Jurkat, Clone E6-1 (cell line): ENCODE measurements at places on chromosomes 7 and 10.

DNA sequence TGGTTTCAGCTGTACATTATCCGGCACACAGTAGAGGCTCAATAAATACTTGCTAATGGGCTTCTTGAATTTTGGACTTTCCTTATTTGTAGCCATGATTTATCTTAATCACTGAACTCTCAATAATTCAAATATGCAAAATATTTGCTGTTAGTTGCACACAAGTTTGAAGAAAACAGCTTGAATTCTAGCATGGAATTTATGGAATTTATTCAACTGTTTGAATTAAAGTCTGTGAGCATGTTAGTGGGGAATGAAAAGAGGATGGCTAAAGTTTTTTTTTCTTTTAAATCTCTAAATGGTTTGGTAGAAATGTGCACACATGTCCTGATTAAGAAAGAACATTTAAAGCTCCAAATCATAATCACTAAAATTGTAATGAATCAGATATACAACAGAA, 42.5 kb downstream of the SIRT1 start:
- DNase-seq, result no peak

DNA sequence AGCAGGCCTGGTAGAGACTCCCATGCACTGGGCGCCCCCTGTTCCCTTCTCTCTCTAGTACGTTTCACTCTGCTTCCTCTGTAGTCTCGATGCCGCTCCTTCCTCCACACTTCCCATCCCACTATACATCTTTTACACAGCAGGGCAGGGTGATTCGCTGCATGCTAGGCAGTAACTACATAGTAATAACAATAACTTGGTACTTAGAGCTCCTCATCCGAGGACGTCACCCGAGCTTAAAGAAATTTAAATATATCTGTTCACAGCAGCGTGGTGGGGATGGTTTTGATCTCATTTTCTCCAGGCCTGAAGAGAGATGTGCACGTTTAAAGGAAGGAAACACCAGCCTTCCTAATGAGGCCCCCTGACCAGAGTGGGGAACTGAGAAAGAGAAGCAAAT, 276.9 kb downstream of the SKAP2 start:
- DNase-seq, result no peak

DNA sequence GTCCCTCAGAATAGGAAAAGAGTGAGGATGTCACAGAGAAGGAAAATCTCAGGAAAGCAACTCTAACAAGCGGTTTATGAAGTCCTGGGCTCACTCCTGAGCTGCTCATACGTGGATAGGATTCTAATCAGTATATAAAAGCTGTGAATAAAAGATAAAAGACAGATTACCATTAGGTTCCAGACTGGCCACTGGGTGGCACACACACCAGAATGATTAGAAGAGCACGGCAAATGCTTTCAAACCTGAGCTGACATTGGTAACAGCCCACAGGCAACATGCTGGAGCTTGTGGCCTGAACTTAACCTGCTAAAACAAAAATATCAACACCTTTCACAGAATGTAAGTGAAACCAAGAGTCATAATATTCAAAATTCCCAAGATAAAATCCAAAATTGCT, 370.8 kb downstream of the GRID1 start:
- peak; percentile 63 for DNase-seq

DNA sequence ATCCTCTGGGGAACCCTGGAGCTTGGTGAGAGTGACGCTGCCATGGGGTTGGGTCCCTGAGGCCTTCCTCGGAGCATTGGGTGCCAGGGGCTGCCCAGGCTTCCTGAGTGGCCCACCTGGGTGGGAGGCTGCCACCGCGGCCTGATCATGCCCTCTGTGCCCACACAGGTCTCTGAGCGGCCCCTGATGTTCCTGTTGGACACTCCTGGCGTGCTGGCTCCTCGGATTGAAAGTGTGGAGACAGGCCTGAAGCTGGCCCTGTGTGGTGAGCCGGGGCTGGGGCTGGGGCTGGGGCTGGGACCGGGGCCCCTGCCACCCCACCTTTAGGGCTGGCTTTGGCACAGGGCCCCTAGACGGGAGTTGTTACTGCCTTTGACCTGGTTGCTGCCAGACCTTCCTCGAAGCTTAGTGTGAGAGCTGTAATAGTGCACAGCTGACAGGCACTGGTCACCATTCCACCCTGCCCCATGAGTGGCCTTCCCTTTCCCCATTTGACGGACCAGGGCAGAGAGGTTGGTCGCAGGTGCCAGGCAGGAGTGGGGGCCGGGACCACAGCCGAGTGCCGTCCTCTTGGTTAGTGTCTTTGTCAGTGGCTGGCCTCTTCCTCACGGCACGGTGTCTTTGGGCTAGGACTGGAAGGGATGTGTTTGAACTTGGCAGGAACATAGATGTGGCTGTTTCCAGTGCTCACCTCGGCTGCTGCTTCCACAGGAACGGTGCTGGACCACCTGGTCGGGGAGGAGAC, 8.2 kb downstream of the MTG1 start:
- DNase-seq, result no peak

DNA sequence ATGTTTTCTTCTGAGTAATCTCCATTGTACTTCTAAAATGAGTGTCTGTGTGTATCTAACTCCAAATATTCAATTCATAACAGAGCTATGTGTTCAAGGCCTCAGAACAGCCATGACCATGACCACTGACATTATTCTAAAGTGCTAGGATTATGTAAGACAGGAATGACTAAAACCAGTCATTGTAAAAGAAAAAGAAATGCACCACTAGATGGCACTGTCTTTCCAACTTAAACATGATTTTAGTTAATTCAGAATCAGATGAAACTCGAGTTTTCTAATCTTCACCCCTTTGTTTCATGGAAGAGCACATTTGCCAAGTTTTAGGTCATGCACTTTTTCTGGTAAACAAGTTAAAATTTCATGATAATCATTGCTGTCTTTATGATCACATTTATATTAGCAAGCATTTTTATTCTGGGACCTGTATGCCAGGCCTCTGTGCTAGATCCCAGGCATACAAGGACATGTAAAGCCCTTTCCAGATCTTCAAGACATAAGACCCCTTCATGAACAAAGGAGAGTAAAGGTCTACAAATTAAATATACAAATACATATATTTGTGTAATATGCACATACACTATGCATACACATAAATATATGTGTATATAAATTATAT, 26.1 kb upstream of the RSU1 start:
- peak; percentile 72 for DNase-seq

GRCh38 chr10:101986624-101986971, 69.4 kb downstream of the ARMH3 start:
- DNase-seq, result no peak

DNA sequence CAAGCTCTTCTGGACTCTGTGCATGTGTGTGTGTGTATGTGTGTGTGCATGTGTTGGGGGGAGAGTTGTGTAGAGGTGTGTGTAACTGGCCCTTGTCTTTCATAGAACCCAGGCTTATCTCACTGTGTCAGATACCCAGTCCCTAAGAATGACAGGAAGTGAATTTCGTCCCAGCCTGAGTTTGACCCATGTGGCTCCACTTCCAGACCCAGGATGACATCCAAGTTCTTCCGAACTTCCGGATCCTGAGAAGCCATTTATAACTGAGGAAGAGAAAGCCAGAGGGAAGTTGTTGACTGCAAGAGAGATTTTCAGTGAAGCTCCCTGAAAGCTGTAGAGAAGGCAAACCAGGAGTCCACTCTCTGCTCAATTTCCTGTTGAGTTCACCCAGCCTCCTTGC, 53.2 kb downstream of the ADRB1 start:
- DNase-seq, result no peak

- DNase-seq, result no peak
These were observed 1.5 kb upstream of the SEMA3A start for GRCh38 chr7:84196084-84196503.

DNA sequence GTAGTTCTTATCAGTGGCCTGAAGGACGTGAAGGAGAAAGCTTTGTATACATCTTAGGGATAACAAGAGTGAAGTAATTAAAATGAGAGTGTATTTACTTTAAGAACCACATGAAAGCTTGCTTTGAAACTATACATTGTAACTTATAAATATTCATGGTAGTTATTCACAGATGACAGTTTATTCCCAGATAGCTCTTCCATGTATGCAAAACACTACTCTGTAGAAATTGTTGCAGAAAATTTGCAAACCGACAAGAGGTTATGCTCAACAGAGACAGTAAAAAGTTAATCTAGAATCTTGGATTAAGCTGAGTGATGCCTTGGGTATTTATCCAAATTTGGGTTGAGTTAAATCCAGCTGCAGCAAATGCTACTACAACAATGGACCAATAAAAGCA, 301.5 kb downstream of the PRKG1 start:
- no peak for DNase-seq

GRCh38 chr7:155412416-155413253, 45.3 kb upstream of the EN2 start:
- peak; percentile 70 for DNase-seq

GRCh38 chr7:154928136-154929005, 74.6 kb downstream of the PAXIP1 start:
- peak; percentile 99 for DNase-seq

DNA sequence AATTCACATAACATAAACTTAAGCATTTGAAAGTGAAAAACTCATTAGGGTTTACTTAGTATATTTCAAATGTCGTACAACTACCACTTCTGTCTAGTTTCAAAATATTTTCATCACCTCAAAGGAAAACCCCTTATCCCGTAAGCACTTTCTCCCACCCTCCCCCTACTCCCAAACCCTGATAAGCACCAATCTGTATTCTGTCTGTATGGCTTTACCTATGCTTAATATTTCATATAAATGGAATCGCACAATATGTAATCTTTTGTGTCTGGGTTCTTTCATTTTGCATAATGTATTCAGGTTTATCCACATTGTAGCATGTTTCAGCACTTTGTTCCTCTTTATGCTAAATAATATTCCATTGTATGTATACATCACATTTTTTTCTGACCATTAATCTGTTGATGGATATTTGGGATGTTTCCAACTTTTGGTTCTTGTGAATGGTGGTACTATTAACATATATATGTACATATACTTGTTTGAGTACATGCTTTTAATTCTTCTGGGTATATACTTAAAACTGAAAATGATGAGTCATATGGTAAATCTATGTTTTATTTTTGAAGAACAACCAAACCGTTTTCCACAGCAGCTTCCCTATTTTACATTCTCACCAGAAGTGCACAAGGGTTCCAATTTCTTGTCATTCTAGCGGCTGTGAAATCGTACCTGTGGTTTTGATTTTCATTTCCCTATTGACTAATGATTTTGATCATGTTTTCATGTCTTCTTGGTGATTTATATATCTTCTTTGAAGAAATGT, 6.2 kb upstream of the STARD3NL start:
- DNase-seq, result no peak

- DNase-seq, result no peak
These were observed 94.2 kb downstream of the MICALL2 start for GRCh38 chr7:1364906-1365570.

GRCh38 chr7:30971440-30971839, 7.7 kb downstream of the GHRHR start:
- DNase-seq, result no peak

- DNase-seq, result no peak
These were observed 1.1 kb upstream of the RAB11FIP2 start for GRCh38 chr10:118047880-118048279.

GRCh38 chr7:37674531-37674930, 9.0 kb upstream of the GPR141 start:
- no peak for DNase-seq

DNA sequence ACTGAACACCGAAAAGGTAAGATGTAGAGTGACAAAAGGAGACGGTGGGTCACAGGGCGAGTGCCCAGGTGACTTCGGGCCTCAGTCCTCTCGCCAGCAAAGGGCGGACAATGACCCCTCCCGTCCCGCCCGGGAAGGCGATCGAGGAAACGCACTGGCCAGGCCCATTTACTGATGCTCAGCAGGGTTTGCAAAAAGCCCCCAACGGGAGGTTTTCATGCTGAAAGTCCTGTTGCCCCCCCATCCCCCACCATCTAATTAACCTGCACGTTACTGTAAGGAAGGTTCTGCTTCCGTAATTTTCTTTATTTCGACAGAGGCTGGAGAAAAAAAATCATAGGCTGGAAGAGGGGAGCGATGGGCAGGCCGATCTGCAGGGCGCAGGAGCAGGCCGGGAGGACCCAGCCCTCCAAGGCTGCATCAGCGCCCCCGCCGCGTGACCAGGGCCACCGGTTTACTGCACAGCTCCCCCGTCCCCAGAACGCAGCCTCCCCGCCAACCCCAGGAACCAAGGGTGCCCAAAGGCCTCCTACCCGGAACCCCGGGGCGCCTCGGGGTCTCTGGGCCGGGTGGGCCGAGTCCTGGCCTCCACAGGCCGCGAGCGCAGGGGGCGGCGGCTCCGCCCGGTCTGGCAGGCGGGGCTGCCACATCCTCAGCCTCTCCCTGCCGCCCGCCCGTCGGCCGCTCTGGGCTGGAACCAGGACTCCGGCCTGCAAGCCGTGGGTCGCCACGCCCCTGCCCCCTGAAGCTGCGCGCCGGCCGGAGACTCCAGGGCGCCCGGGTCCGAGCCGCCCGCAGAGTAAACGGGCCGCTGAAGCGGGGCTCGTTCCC, 613 bp downstream of the OAT start:
- no peak for DNase-seq

- no peak for DNase-seq
These were observed 72.6 kb downstream of the COBL start for GRCh38 chr7:51244053-51244452.

GRCh38 chr7:154324196-154324595, 272.0 kb downstream of the DPP6 start:
- DNase-seq, result no peak

GRCh38 chr7:45990276-45990675, 69.2 kb upstream of the IGFBP3 start:
- no peak for DNase-seq

GRCh38 chr7:24905996-24906770, 73.8 kb downstream of the OSBPL3 start:
- DNase-seq, result no peak

DNA sequence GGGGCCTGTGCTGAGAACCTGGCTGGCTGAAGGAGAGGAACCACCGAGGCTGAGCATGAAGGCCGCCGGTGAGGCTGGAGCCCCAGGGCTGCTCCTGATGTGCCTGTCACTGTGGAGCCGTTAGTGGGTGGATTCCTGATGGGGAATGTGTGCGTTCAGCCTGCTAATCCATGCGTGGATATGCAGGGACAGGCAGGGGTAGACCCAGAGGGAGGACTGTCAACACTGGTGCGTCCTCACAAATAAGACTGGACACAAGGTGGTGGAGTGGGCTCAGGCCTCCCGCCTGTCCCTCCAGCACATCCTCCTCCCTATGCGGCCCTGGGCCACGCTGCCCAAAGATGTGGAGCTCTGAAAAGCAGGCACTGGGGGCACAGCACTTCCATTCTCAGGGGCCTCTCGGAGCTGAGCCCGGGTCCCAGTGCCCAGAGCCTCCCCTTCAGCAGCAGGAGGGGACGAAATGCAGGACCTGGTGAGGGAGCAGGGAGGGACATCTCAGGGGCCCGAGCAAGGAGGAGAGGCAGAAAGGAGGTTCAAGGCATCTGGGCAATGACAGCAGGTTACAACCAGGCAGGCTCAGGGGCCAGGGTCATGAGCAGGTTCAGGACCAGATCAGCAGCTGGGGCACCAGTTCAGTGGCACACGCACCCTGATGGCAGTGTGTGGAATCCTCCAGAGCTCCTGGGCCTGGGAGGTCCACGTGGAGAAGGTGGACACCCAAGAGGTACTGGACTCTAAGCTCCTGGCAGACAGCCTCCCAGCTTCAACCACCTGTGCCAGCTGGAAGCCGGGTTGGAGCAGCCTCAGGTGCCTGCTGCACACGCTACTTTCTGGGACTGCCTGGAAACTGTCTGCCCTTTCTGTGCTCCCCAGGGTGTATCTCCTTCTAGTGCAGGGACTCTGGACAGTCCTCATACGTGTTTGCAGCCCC, 33.5 kb upstream of the ANTXRL start:
- DNase-seq, result no peak
